ENCODE measurements at places on chromosomes 5 and 9.

DNA sequence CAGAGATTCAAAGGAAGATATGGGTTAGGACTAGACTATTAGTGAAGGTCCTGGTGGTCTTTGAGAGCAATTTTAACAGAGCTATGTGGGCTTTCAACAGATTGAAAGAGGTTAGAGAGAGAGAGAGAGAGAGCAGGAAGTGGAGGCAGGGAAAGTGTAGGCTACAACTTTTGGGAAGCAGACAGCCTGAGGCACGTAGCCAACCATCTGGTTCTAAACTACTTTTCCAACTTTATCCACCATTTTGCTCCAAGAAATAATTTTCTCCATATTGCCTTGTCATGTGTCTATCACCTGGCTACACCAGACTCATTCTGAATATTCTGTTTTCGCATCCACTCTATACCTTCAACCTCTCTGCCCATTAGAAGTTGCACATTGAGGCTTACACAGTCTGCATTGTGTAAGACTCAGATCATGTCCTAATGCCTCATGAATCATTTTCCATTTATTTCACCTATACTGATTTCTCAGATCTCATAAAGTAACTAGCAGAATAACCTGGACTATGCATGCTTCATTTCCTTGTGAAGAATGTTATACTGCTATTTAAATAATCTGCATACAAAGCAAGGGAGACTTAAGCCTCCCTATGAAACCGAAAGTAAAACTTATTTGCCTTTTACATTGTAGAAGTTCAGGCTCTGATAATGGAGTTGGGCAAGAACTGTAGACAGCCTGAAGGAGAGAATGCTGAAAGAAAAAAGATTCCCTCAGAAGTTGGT lies 235.6 kb downstream of the ELAVL2 start:
- peak; percentile 60 for DNase-seq

DNA sequence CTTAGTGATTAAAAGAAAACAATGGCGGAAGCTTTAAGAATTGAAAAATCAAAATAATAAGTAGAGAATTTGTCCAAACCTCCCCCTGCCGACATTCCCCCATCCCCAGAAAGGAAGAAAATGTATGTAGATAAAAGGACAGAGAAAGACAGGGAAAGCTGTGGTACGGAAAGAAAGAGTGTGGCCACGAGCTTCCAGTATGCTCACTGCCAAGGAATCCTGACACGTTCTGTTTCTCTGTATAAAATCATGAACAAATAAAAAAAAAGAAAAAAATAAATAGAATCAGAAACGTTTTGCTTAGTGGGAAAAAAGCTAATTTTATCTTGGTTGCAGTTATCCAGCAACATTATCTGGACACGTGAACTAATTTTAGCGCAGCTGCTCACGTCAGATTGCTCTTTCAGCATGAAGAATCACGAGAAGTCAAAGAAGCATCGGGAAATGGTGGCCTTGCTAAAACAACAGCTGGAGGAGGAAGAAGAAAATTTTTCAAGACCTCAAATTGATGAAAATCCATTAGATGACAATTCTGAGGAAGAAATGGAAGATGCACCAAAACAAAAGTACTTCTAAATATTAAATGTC lies 15.2 kb downstream of the DNAJC21 start:
- no peak for DNase-seq

DNA sequence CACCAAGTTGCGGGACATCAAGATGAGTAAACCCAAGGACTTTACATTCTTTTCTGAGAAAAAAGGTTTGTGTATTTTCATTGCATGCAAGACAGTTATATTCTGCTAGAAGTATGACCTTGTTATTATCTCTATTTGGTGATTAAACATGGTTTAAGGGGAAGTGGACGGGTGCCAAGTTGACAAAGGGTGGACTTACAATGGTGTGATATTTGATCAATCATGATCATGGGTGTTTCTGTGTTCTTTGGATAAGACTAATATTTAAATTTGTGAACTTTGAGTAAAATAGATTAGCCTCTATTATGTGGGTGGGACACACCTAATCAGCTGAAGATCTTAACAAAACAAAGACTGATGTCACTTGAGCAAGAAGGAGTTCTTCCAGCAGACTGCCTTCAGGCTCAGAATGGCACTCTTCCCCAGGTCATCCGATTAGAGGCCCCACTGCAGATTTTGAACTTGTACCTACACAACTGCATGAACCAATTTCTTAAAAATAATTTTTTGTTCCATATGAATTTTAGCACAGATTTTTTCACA lies 782.9 kb downstream of the CDH12 start:
- DNase-seq, result no peak

DNA sequence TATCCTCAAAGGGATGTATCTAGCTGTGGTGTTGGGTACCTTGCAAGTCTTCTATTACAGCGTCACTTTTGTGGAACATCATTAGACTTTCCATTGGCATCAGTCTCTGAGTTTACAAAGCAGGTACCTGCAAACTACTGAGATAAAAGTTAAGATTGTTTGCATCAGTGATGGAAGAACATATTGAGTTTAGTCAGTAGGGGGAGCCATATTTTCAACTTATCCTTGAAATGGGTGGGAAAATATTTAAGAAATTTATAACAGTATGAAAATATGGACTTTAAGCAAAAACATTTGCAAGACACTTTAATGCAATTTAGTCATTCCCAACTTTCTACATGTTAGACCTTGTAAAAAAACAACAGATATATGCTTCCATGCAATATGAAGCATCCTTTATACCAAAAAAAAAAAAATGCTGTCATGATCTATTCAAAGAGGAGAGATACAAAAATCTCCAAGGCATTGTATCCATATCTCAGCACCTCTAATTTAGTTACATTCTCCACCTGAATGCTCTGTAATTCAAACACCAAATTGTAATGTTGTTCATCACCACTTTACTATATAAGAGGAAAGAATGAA lies 98.6 kb upstream of the ADAMTS19 start:
- DNase-seq, result peak; percentile 9

GRCh38 chr5:175037820-175038219 lies 313.4 kb downstream of the MSX2 start:
- DNase-seq, result no peak

DNA sequence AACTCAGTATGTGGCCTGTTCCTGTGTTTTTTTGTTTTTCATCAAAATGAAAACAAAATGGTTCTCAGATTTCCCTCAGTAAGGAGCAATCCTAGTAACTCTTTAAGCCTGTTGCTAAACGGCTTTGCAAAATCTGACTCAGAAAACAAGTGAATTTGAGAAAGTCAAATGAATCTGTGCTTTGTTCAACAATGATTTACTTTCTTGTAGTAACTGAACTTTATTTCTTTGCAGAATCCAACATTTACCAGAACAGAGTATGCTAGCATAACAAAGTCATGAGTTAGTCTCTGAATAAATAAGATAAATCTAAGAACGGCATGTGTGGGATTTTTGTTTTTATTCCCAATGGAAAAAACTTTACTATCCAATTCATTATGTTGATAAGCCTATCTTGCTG lies 93.8 kb downstream of the OXCT1 start:
- peak; percentile 93 for DNase-seq

GRCh38 chr5:172248637-172249036 lies 34.9 kb downstream of the UBTD2 start:
- DNase-seq, result no peak
